Stimulated activated CD8-positive, alpha-beta memory T cell treated with anti-CD3 and anti-CD28 coated beads, Interleukin-2, amount 100 ng/mL, for 1 hour (primary cell): ENCODE measurements at places on chromosomes 6 and 20.

DNA sequence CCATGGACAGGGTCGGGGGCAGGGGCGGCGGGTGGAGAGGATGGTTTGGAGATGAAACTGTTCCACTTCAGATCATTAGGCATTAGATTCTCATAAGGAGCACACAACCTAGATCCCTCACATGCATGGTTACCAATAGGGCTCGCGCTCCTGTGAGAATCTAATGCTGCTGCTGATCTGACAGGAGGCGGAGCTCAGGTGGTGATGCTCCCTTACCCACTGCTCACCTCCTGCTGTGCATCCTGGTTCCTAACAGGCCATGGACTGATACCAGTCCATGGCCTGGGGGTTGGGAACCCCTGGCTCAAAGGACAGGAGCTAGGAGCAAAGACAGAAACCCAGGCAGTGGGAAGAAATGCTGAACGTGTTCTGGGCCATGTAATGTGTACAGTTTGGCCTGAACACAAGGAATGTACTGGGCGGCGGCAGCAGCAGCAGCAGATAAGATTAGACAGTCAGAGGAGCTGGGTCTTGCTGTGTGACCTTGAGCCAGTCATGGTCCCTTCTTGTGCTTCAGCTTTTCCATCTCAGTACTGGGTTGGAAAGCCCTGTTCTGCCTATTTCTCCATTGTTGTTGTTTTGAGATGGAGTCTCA, 4.7 kb upstream of the SPAG4 start:
- no peak for DNase-seq

- no peak for DNase-seq
Measured at GRCh38 chr6:6886886-6887285, 220.9 kb upstream of the RREB1 start.

GRCh38 chr6:129369737-129370136, 340.2 kb downstream of the ARHGAP18 start:
- DNase-seq, result no peak

DNA sequence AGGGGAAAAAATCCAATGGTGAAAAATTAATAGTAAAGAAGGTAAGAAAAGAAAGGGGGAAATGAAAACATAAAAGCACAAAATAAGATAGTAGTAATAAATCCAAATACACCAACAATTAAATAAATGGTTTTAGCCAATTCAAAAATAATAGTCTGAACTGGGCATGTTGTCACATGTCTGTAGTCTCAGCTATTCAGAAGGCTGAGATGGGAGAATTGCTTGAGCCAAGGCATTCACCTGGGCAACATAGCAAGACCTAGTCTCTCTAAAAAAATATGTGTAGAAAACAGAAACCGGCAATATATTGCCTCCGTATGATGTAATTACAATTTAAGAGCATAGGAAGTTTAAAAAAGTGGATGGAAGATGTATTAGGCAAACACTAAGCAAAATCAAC, 311.3 kb upstream of the FERMT1 start:
- no peak for DNase-seq

DNA sequence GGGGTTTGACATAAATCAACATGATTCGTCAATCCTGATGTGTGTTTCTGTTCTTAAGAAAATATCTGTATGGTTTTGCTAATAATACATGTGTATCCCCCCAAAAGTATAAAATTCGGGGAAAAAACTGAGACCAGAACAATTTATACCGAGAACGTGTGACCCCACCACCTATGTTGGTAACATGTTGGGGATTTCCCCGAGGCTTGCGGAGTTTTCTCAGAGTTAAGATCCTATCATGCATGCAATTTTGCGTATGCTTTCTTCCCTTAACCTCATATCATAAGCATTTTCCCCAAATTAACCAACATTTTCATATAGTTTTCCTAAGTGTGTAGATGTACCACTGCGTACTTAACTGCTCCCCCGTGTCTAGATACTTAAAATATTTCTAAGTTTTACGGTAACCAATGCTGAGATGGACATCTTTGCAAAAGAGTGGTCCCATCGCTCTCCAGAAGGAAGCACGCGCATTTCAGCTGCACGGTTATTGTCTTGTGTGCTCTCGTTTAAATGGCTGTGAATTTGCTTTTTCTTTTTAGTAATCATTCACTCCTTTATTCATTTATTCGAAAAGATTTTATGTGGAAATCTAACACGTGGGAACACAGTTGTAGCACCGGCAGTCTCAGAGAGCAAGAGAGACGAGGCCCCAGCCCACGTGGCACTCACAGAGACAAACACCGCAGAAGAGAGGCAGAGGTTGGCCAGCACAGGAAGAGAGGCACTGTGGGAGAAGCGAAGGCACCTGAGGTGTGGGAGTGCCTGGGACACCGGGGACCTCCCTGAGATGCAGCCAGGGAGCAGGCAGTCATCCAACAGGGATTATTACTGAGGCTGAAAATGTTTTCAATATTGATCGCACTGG, 13.2 kb upstream of the IRF4 start:
- DNase-seq, result no peak

DNA sequence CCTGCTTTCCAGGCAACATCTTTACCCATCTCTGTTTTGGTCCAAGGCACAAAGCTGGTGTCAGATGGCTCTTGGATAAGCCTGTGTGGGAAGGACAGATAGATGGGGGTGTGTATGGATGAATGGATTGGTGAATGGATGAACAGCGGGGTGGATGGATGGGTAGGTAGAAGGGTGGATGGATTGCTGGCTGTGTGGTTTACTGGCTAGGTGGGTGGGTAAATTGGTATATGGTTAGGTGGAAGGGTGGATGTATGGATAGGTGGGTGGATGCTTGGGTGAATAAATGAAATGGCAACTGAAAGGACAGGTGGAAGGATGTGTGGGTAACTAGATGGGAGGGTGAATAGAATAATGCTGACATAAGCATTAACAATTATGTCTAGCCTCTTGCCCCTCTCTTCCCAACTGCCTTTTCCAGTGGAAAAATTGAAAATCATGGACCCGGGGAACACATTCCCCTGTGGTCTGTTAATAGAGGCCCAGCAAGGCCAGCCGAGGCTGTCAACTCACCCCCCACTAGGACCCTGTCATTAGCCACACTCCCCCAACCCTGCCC, 43.8 kb upstream of the RSPO4 start:
- no peak for DNase-seq

GRCh38 chr6:21450628-21451027, 142.9 kb upstream of the SOX4 start:
- DNase-seq, result no peak

- DNase-seq, result no peak
Measured at GRCh38 chr6:13492357-13492756, 5.0 kb upstream of the GFOD1 start.

GRCh38 chr6:7228662-7229375, 84.2 kb downstream of the SSR1 start:
- DNase-seq, result no peak

DNA sequence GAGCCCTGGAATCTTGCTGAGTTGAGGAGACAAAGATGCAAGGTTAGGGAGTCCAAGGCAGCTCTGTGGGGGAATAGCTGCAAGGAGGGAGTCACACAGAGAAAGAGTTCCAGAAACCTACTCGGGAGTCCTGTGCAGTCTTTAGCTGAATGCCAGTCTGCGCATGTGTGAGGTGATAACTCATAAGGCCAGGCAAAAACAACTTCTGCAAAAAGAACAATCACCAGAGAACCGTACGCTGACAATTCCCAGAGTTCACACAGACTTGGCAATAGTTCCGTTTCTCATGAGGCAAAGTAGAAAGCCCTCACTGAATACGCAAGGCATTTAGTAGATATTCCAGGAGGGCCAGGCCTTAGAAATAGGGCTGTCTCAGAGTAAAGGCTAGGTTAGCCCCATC, 135.2 kb upstream of the TAB2 start:
- DNase-seq, result no peak

DNA sequence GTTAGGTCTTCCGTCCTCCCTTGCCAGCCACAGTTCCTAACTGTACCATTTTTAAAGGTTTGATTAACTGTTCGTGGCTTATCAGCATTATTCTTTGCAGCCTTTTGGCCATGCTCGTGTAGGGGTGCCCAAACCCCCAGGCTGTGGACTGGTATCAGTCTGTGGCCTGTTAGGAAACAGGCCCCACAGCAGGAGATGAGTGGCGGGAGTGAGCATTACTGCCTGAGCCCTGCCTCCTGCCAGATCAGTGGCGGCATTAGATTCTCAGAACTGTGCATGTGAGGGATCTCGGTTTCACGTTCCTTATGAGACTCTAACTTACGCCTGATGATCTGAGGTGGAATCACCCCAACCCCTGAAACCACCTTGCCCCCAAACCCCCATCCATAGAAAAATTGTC, 79.3 kb downstream of the TBC1D7 start:
- no peak for DNase-seq

- no peak for DNase-seq
Measured at GRCh38 chr6:118791499-118791898, 102.5 kb upstream of the ASF1A start.

DNA sequence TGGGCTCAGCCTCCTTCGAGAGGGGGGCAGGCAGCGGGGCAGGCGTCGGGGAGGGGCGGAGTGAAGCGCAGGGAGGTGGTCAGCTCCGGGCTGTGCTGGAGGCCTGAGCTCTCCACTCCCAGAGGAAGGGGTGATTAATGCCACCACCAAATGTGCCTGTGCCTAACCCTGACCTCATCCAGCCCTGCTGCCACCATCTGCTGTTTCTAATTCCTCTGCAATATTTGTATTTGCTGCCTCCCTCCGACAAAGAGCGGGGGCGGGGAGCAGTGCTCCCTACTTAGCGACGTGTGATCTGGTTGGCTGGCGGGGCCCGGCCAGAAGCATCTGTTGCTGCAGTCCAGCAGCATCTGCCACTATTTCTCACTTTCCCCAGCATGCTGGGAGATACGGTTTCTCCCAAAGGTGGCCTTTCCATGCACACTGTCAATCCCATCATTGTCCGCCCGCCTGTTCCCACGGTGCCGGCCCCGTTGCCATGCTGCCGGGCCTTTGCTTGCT, 47.0 kb downstream of the DLL1 start:
- DNase-seq, result no peak

DNA sequence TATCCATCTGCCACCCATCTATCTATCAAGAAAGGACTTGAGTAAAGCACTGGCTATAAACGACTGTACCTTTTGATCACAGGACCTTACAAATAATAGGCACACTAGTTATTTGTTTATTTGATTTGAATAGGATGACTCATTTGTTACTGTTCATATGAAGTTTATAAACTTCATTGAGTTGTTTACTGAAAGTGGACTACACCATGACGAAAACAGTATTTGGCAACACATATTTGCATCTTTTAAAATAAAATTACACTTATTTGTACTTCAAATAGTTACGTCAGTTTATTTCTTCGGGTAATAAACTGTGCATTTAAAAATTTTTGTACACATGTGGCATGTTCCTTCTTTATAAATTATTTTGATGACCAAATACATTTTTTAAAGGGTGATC, 133.0 kb downstream of the OGFRL1 start:
- no peak for DNase-seq

- DNase-seq, result no peak
Measured at GRCh38 chr6:107911692-107912091, 46.3 kb downstream of the SEC63 start.

GRCh38 chr6:44304282-44305199, 8.6 kb downstream of the AARS2 start:
- DNase-seq, result no peak

DNA sequence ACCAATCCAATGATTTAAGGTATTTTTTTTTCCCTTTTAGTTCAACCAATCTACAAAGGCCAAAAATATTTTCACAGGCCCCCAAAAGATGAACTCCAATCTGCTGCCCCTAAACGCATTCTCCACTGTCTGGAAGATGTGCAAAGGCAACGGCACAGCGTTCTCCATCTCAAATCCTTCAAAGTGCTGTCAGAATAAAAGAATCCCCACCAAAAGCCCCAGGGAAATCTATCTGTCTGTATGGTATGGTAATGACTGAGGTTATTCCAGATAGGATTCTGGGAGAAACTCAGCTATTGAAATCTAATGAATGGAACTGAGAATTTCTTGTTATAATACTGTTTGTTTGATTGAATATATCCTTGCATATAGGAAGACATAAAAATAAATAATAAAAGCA, 217.8 kb upstream of the CCN2 start:
- DNase-seq, result no peak

- no peak for DNase-seq
Measured at GRCh38 chr6:31597006-31597405, 4.2 kb upstream of the NCR3 start.

DNA sequence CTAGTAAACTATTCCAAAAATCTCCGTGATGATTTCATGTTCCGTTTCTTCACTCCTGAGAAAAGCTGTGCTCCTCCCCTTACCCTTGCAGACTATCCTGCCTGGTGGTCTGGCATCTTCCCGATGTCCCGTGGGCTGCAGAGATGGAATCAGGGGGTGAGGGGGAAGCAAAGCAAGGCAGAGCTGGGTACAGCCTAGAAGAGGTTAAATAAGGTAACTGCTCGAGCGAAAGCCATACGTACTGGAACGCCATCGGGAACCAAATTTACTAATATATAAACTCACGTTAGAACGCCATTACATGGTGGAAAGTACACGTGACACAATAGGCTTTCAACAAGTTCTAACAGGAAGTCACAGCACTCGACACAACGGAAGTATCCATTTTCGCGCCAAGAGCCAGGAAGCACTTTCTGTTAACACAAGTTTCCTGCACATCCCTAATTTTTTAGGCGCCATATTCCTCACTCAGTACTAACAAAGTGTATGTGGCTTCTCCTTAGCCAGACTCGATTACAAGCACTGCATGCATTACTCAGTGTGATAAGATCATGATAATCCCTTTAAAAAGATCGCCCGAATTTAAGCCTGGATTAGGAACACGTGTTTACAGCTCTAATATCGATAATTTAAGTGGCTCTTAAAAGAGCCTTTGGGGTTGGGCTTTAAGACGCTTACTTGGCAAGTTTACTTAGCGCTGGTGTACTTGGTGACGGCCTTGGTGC, 101.6 kb upstream of the PRSS16 start:
- no peak for DNase-seq

DNA sequence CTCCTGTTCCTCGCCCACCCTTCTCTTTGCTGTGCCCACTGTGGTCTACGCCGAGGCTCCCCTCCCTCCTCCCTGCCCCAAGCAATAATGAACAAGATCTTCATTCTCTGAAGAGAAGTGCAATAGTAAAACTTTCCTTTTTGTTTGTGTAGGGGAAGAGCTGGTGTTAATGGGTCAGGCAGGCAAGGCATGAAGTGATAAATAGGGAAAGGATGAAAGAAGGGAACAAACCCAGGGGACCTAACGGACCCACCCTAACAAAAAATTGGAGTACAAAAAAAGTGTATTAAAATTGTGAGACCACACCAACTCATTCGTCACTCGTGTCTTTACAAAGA, 66.9 kb downstream of the ZBTB2 start:
- DNase-seq, result no peak

DNA sequence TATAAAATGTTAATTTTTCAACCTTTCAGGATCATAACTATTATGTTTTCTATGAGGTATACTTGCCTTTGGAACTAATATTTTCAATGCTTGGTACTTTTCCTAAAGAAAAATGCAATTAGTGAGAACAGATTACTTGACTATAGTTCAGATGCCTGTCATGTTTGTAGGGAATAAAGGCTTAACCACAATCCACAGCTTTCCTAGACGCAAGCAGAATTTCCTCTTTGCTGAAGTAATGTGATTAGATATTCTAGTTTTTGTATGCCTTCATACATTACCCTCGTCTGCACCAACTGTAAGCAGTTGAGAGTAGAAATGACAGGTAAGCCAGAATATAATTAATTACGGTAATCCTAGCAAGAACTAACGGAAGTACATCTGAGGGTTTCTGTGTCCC, 581.4 kb upstream of the MMS22L start:
- DNase-seq, result no peak
